ENCODE measurements at places on chromosomes 3 and 15.

DNA sequence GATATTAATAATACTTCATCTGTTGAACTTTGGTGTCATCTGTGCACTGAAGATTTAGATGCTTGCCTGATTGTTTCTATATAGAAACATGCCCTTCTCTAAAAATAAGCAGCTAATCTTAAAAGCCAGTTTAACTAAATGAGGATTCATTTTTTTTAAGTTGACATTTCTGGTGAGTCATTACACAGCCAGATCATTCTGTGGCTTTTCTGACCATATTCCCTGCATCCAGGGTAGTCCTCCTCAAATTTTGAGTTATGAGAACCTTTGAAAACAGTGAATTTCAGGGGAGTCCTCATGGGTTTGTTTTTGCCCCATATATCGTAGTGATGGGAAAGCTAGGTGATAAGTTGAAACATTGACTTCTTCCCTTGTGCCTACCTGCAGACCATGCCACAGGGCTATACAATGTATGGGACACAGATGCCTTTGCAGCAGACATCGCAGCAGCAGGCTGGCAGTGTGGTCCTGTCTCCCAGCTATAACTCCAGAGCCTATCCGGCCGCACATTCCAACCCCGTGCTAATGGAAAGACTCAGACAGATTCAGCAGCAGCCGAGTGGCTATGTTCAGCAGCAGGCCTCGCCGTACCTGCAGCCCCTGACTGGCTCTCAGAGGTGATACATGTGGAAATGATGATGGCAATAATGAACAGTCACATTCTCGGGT lies 26.5 kb upstream of the P2RY12 start:
- DNase-seq: no peak

GRCh38 chr3:194370753-194371152 lies 1.2 kb upstream of the LRRC15 start:
- no peak for DNase-seq

DNA sequence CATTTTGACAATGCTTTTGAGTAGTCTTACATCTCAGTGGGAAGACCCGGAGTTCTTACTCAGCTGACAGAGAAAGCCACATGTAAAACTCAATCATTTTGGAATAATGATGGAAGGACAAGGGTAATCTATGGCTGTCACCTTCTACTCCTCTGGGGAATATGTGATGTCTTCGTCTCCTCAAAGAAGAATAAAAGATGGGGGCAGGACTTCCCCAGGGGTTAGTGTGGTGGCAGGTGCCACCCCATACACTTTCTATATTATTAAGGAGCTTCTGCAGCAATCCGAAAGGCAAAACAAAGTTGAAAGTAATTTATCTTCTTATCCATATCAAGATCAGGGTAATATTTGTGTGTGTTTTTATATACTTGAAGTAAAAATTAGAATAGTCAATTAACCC lies 180.4 kb upstream of the TOPAZ1 start:
- DNase-seq: no peak

DNA sequence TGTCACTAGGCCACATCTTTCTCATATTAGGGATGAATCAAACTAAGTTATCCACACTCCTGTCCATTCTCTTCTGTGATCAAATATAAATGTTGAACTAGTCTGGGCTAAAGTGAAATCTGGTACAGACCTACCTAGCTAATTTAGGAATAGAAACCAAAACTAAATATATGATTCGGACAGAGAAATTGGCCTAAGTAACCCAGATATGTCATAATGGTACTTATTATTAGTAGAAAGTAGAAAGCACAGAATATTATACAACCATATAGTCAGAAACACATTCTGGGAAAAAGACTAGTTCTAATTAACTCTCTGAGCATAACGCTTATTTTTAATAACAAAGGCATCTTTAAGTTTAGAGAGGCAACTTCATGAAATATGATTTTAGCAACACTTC lies 389.0 kb downstream of the LSAMP start:
- DNase-seq: no peak

DNA sequence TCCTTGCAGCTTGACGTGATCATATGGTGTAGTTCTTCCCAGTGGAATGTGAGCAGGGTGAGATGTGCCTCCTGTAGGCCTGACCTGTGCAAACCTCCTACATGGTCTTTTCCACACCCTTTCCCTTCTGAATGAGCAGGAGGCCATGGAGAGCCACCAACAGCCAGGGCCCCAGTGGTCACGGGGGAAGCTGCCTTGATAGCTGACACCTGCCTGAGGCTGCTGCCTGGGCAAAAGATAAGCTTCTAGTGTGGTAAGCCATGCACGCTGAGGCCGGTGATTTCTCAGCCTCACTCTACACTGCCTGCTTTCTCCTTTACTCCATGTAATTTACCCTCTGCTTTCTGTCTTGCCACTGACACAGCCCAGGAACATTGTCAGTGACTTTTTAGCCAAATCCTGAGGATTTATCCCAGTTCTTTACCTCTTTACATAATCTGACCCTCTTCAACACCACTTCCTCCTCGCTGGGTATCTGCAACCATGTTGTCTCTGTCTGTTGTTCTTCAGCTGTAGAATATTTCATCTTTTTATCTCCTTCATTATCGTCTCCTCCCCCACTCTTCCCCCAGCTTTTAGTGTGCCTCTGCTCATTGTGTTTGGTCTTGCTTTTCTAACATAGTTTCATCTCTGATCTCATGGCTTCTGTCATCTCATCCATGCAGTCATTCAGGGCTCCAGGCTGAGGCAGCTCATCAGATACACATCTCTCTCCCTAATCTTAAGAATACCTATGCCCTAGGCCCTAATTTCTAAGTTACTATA lies 11.2 kb upstream of the KBTBD12 start:
- DNase-seq: no peak

DNA sequence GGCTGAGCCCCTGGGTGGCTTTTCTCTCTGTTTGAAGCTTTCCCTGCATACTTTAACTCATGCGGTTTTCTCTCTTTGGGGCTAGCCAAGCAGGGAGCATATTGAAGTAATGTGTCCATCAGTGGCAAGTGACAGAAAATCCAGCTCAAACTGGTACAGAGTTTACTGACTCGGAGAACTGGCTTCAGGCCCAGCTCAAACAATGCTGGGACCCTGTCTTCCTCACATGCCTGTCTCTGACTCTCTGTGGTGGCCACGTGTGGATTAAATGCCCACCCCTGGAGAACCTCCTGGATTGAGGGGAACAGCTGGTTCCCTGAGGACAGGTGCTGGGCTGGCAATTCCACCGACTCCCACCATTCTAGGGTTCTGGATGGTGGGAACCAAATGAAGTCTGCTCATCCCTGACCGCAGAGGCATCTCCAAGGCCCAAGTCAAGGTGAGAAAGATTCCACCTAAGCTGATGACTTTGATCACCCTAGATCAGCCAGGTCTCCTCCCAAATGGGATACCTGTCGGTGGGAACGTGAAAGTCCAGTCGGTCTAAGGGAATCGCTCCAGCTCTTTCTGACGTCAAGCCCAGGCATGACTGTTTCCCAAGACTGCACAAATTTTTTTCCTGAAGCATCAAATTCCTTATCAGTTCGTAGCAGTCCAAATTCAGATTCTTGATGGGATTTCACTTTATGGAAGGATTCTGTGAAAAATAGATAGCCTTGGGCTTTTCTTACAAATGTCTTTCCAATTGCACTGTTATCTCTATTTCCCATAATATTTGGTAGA lies 16.3 kb upstream of the HDAC11 start:
- no peak for DNase-seq

GRCh38 chr15:53962646-53963561 lies 15.3 kb upstream of the UNC13C start:
- peak; percentile 39 for DNase-seq
